NCI-H748 treated with DMSO at 0.1 percent for 48 hours (cell line): ENCODE measurements at places on chromosomes 2 and 18.

- DNase-seq, result no peak
Observed at GRCh38 chr2:28227498-28227897, 165.2 kb upstream of the FOSL2 start.

DNA sequence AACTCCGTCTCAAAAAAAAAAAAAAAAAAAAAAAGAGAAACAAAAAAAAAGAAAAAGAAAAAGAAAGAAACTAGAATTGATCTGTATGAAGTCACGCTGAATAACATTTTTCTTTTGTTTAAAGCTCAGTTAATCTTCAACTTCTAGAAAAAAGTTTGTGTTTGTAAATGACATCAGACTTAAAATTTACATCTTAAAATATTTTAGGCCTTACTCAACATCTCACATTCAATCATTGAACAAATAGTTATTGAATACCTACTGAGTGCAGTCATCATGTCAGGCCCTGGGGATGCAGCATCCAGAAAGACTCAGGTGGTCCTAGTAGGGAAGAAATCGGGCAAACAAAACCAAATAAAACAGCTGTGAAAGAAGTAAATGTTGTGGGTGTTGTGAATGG, 292.3 kb upstream of the FANCL start:
- DNase-seq, result no peak

DNA sequence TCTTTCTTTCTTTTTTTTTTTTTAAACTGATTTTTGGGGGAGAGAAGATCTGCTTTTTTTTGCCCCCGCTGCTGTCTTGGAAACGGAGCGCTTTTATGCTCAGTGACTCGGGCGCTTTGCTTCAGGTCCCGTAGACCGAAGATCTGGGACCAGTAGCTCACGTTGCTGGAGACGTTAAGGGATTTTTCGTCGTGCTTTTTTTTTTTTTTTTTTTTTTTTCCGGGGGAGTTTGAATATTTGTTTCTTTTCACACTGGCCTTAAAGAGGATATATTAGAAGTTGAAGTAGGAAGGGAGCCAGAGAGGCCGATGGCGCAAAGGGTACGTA, 587 bp downstream of the MEIS1 start:
- no peak for DNase-seq

GRCh38 chr2:119744335-119744939, 15.3 kb upstream of the PTPN4 start:
- DNase-seq, result no peak

DNA sequence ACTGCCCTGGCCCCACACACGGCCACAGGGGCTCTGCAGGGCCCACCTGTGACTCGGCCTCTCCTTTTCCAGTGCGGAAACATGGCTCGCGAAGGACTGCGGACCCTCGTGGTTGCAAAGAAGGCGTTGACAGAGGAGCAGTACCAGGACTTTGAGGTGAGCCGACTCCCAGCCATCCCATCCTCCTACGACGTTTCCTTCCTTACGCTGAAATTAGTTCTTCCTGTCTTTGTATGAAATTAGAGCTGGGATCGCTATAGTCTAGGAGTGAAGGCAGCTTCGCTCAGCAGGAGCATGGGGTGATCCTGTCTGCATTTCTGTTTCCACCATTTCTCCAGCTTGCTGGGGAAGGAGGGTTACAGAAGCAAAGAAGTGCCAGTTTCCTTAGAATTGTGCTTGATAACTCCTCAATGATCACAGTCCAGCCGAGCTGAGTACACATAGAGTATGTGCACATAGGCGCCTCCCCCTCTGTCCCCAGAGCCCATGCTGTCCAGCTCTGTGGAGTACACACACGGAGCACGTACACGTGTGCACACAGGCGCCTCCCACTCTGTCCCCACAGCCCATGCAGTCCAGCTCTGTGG, 59.1 kb upstream of the NFATC1 start:
- no peak for DNase-seq

DNA sequence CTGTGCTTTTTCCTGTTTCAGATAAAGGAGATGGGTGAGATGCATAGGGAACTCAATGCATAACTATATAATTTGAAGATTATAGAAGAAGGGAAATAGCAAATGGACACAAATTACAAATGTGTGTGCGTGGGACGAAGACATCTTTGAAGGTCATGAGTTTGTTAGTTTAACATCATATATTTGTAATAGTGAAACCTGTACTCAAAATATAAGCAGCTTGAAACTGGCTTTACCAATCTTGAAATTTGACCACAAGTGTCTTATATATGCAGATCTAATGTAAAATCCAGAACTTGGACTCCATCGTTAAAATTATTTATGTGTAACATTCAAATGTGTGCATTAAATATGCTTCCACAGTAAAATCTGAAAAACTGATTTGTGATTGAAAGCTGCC, 16.4 kb upstream of the MSH2 start:
- DNase-seq, result no peak

GRCh38 chr2:89851583-89851905, 1160.1 kb downstream of the RPIA start:
- DNase-seq, result no peak

GRCh38 chr2:223536546-223536945, 65.6 kb downstream of the SCG2 start:
- DNase-seq, result no peak

GRCh38 chr18:71832946-71833617, 711.1 kb downstream of the CBLN2 start:
- DNase-seq, result no peak

DNA sequence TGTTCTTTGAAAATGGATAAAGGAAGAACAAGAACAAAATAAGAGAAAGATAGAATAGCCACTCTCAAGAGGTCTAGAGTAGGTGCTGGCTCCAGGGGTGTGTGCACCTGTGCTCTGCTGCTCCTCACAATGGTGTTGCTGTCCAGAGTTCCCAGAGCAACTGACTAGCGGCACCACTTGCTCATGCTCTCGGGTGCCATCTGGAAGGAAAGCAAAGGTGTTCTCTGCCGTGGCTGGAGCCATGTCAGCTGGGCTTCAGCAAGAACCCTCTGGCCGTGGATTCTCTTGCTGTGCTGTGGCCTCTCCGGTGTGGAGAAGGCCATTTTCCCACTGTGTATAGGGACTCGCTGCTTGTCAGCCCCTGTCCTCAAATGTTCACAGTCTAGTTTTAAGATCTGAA, 114.6 kb upstream of the TEX51 start:
- DNase-seq, result no peak

DNA sequence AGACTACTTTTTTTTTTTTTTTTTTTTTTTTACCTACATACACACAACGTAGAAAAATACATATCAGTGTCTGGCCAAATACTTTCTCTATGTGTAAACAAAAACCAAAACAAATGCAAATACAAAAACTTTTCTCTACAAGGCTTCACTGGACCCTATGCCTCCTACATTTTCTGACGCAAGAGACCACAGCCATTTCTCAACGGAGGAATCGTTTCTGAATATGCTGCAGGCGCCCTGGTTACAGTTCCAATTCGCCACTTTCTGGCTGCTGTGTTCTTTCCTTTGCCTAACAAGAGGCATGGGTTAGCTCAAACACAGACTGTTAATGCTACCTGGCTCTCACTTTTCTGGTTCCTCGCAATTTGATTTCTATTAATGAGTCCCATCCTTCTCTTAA, 96.4 kb downstream of the EPB41L3 start:
- no peak for DNase-seq

GRCh38 chr2:134532537-134532936, 186.3 kb downstream of the TMEM163 start:
- no peak for DNase-seq

GRCh38 chr18:2914881-2915240, 68.1 kb downstream of the EMILIN2 start:
- no peak for DNase-seq

DNA sequence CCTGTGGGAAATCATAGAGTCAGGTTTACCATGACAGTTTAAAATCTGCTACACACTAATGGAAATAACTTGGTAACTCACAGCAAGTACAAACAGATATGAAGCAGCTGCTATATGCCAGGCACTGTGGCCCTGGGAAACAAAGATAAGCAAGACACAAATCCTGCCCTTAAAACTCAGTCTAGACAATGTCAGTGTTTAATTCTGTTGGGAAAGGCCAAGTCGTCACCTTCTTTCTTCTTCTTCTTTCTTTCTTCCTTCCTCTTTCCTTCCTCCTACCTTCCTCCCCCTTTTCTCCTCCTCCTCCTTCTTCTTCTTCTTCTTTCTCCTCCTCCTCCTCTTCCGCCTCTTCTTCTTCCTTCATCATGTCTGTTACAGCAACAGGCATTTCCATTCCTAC, 26.8 kb downstream of the PLEK start:
- no peak for DNase-seq

GRCh38 chr2:25381502-25381901, 39.8 kb upstream of the DNMT3A start:
- no peak for DNase-seq

DNA sequence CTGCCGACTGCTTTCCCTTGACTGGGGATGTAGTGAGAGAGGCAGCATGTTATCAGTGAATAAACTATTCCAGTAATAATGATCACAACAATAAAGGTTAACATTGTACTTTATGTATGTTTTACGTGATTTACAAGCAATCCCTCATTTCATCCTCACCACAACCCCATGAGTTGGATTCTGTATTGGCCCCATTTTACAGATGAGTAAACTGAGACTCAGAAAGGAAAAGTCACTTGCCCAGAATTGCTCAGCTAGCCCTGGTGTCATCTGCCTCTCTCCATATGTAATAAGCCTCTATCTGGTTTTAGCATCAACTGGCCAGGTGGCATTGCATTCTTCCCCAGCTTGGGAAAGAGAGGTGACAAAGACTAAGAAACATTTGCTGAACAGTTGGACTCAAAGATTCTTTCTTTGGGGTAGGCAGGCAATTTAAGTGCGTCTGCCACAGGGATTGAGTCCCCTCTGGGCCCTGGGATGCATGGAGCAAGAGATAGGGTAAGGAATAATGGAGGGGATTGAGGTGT, 2.2 kb downstream of the CXCR2 start:
- no peak for DNase-seq

GRCh38 chr2:54670485-54671009, 52.9 kb upstream of the EML6 start:
- no peak for DNase-seq

DNA sequence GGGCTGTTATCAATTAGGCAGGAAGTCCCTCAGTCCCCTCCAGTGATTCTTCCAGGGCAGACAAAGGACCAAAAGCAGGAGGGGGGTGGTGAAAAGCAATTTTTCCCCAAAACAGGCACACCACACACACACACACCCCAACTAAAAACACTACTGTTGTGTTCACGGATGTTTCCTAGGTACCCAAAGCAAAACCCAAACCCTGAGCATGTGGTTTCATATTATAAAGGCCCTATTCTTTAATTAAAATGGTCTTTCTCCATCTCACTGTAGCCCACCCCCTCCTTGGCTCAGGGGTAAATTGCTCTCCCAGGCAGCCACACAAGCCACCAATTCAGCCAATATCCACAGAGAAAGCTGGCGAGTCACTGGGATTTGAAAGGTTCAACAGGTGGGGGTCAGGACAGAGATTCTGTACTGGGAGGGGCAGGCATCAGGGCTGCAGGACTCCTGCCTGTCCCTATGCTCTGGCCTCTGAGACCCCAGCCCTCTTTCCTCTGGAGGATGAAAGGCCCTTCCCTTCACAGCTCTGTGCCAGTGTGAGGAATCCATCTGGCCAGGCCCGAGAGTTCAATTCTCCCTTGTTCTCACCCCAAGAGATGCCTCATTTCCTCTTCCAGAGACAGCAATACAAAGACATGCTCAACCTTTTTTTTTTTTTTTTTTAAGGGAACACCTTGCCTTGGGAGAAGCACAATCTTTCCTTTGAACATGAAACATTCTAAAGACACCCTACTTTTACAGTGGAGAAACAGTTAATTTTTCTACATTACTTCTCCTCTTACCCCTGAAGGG, 43.6 kb downstream of the SPRED2 start:
- DNase-seq, result no peak

- DNase-seq, result no peak
Observed at GRCh38 chr2:26424221-26424620, 22.5 kb downstream of the DRC1 start.

DNA sequence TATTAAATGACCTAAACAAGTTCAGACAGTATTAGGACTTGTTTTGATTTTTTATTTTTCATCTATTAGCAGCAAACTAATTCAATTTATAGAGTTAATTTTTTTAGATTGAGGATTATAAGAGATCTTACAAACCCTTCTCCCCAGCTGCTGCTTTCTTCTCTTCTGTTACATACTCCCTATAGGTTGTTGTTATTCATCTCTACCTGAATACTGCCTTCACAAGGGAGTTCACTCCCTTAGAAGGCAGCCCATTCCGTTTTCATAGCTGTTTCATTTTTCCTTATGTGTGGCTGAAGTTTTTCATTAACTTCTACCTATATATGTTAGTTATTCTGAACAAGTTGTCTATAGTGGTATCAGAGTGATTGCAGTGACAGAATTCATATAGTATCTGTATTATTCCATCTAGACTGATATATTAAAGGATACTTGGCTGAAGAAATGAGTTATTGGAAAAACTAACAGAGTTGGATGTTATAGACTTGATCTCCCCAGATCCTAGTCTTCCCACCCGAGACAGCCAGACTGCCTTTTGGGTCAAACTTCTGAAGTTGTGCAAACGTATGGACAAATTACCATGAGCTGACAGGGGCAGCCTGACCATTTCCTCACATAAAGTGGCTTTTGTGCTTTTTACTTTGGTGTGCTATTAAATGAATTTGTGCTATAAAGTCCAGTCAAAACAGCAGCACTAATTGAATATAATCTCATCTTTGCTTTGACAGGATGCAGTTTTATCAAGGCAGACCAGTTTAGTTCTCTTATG, 8.7 kb downstream of the GLS start:
- DNase-seq, result no peak
